ENCODE measurements at places on chromosomes 5 and 9.

- DNase-seq, result no peak
These were observed 36.1 kb upstream of the KIF4B start for GRCh38 chr5:154977409-154977808.

GRCh38 chr5:136192526-136193321 lies at the start of gene SMIM32:
SMIM32 (minus strand) TSS chr5:136193162; CDS start chr5:136192524, 638 bp downstream.
- peak; percentile 31 for DNase-seq

- no peak for DNase-seq
These were observed 27.3 kb upstream of the MATR3 start for GRCh38 chr5:139266236-139266635.

- DNase-seq, result peak; percentile 52
These were observed 541.4 kb upstream of the ZNF462 start for GRCh38 chr9:106321394-106322180.

DNA sequence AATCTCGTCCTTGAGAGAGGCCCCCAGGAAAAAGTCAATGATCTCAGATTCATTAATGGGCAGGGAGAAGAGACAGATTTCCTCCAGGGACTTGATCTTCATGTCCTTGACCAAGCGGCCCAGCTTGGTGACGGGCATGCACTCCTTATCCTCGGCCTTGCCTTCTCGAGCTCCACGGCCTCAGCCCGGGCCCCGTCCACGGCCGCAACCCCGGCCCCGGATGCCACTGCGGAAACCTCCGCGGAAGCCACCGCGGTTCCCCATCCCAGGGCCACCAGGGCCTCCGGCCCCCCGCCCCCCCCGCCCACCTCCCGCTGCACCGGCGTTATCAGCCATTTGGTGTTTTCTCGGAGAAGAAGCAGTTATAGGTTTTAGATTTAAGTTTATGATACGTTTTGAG lies 18.3 kb downstream of the INVS start:
- no peak for DNase-seq

- DNase-seq, result no peak
These were observed 29.0 kb upstream of the GOLM1 start for GRCh38 chr9:86128235-86128822.

DNA sequence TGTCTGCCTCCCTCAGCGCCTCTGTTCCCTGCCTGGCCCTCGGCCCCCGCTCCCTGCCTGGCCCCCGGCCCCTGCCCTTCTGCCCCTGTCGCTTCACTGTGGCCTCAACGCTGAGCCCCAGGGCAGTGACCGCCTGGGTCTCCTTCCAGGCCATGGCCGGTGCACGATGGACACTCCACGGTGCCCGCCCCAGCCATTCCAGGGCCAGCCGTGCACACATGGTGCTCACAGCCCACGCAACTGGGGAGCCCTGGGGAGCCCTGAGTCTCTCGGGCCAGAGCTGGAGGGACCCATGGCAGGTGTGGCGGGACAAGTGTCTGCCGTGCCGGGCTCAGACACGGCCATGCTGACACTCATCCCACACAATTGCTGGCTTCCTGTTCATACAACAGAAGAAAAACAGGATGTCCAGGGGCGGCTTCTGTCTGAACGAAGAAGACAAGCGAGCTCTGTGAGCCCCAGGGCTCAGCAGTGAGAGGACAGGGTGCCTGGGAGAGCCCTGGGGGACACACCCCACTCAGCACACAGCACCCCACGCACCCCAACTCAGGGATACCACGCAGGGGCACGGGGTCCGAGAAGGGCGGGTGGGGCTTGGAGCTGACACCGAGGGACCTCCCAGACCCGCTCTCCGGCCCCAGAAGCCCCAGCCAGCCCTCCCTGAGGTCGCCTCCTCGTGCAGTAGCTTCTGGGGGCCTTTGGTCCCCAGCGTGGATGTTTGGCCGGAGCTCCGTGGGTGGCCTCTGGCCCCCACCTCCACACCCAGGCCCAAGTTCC lies 35.7 kb downstream of the EXD3 start:
- no peak for DNase-seq

GRCh38 chr9:127977009-127977883 lies 3.5 kb downstream of the EEIG1 start:
- no peak for DNase-seq

GRCh38 chr9:132094314-132094791 lies 14.7 kb upstream of the MED27 start:
- no peak for DNase-seq

- DNase-seq, result no peak
These were observed 192.2 kb upstream of the C9orf72 start for GRCh38 chr9:27765266-27766072.

DNA sequence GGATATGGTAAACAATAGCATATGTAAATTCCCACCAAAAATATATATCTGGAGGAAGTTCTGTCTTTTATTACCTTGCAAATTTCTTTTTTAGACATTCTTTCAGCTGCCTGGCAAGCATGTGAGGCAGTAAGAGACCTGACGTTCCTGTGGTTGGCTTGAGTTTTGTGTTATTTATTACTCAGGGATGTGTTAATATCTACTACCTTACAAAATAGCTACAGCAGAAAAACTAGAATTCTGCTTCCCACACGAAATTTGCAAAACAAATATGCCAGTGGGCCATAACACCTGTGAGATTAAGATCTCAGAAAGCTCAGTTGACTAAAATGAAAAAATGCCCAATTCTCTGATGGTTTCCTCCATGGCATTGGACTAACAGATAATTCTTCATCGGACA lies 274.2 kb downstream of the TMEM167A start:
- no peak for DNase-seq

DNA sequence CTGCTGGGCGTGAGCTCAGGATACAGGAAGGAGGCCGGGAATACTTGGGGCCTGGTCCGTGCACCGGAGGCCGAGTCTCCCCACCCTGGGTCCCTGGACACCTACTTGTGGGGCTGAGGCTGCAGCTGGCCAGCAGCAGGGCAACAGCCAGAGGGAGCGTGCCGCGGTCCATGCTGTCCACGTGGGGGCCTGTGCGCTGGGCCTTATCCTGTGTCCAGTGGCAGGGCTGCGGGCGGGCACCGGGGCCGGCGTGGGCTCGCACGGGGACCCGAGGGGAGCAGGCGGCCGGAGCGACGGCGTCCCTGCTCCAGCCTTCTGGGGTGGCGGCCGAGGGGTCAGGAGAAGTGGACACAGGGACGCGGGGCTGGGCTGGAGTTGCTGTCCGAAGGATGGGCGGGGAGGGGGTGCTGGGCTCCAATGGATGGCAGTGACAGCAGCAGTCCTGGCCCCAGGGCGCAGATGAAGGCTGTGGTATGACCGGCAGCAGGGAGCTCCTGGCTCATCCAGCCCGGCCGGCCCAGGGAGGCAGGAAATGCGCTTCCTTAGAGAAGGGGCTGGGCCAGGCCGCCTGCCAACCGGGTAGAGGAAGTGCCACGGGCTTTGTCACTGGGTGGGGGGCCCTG lies at the start of gene ENG:
ENG (minus strand) TSS at position 475 of the 623 bp plus-strand sequence; CDS start at position 172, 303 bp downstream.
- no peak for DNase-seq

DNA sequence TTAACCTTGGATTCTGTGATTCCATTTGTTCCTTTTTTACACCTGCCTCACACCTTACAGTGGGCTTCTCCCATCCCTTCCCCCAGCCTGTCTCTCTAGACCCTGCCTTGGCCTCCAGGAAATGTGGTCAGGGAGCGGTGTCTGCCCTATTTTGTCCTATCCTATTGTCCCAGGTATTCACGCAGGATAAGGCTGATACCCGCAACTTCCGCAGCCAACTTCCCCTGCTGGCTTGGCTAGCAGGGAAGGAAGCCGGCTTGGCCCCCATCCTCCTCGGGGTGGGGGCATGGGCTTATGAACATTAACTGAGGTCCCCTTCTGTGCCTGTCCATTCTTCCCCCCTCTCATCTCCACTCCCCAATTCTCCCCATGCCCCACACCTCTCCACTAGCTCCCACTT lies 3.5 kb downstream of the CSF1R start:
- no peak for DNase-seq
